ENCODE measurements at places on chromosomes 12 and 14.

DNA sequence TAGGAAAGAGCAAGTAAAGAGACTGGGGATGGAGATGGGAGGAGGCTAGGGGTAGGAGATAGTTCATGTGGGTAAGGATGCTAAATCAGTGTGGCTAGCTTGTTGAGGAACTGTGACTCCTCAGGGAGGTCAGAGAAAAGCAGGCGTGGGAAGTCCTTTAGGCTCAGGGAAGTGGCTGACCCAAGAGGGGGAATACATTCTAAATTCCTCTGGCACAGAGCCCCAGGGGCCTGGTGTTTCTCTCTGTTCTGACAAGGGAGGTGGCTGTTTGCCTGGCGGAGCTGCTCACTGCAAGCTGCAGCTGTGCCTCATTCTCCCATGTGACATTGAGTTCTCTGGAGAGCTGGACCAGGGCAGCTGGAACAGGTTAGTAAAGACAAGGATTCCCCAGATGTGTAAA is 152.2 kb upstream of the SLC38A2 start:
- no peak for DNase-seq

DNA sequence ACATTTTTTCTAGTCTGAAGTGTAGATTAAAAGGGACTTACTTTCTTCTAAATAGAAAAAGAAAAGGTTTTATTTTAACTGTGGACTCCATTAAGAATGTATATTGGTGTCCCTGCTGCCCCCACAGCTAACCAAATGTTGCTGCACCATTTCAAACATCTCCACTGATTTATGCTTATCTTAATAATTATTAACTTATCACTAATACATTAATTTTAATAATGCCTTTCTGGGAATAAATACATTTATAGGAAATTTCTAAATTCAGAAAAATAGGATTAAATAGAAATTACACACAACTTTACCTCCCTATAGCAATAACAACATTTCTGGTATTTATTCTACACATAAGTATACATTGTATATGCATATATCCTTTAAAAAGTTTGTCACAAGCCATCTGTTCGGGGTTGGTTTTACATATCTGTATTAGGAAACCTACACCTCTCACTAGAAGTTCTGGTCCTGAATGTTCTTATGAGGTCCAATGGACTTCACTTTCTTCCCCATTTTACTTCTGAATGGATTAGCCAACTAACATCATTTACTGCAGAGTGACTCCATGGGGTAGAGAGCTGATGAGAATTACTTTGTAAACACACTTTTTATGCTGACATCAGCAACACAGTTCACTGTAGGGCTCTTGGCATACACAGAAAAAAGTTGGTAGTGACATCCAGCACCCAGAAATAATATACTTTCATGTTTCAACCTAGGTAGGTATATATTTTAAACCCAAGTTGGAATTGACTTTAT is 9.4 kb upstream of the SELPLG start:
- no peak for DNase-seq

GRCh38 chr12:120581998-120582397 is 796 bp upstream of the POP5 start:
- DNase-seq, result no peak

GRCh38 chr14:32436993-32437392 is 107.9 kb downstream of the AKAP6 start:
- no peak for DNase-seq

DNA sequence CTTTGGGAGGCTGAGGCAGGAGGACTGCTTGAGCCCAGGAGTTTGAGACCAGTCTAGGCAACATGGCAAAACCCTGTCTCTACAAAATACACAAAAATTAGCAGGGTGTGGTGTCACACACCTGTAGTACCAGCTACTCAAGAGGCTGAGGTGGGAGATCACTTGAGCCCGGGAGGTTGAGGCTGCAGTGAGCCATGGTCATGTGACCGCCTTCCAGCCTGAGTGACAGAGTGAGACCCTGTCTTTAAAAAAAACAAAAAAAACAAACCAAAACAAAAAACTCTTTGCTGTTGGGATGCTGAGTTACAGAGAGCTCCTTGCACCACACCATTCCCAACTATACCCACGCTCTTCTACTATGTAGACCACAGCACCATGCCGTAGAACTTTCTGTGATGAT is 221.2 kb downstream of the PPM1H start:
- no peak for DNase-seq

All from NCI-H2171 treated with DMSO at 0.1 percent for 48 hours (cell line).